HCEC 1CT (cell line): ENCODE measurements at places on chromosomes 7 and 10.

DNA sequence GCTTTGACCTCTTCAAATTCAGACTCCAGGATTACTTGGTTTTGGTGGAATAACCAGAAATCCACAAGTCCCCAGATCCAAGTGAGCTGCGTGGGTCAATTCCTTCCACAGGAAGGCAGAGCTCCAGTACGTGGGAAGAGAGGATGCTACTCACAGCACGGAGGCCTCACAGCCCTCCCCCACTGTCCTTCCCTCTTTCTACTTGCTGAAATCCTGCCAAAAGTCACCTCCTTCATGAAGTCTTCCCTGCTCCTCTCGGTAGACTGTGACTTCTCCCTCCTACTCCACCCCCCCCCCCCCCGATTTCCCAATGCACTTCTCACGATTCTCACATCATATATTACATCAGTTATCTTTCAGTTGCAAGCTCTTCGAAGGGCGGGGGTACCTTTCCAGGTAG is 12.3 kb downstream of the CAMK2G start:
- no peak for DNase-seq

GRCh38 chr7:118280319-118281012 is 56.0 kb downstream of the ANKRD7 start:
- no peak for DNase-seq

- DNase-seq, result no peak
Measured at GRCh38 chr7:70571961-70572360, 560.0 kb upstream of the GALNT17 start.

GRCh38 chr7:46909601-46910051 is 672.3 kb downstream of the TNS3 start:
- DNase-seq, result peak; percentile 88

DNA sequence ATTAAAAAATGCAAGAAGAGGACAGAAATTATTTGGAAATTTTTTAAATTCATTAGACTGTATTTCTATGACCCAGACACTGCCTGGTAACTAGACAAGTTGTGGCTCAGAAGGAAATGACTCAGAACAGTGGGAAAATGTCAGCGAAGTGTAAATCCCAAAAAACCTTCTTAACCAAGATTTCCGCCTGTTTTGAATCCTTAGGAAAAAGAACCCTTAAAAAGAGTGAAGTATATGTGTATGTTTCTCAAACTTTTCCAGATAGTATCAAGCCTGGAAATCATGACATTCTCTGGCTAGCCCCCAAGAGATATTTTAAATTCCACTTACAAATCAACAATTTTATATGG is 42.7 kb upstream of the PLXNA4 start:
- no peak for DNase-seq

GRCh38 chr10:73907841-73908517 is 3.0 kb upstream of the PLAU start:
- peak; percentile 36 for DNase-seq

- peak; percentile 100 for DNase-seq
Measured at GRCh38 chr7:130960208-130960988, 226.4 kb upstream of the KLF14 start.

DNA sequence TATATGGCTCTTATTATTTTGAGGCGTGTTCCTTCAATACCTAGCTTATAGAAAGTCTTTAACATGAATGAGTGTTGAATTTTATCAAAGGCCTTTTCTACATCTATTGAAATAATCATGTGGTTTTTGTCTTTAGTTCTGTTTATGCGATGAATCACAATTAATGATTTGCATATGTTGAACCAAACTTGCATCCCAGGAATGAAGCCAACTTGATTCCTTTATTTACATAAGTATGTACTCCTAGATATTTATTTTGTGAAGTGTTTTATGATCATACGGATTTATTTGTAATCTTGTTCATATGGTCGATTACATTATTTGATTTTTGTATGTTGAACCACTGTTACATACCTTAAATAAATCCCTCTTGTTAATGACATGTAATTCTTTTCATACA is 244.3 kb upstream of the KCND2 start:
- no peak for DNase-seq

DNA sequence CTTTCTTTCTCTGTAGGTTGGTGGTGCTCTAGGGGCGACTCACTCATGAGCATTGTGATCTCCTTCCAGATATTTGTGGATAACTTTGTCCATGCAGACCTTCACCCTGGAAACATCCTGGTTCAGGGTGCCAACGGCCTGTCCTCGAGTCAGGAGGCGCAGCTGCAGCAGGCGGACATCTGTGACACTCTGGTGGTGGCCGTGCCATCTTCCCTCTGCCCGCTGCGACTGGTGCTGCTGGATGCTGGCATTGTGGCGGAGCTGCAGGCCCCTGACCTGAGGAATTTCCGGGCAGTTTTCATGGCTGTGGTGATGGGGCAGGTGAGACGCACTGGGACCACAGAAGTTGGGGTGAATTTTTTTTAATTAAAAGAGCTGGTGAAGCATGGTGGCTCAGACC is 9.6 kb upstream of the NDUFB2 start:
- DNase-seq, result no peak

- no peak for DNase-seq
Measured at GRCh38 chr10:130140425-130140824, 4.2 kb downstream of the GLRX3 start.

GRCh38 chr7:116443101-116443523 is 56.4 kb upstream of the CAV2 start:
- peak; percentile 98 for DNase-seq

- DNase-seq, result peak; percentile 85
Measured at GRCh38 chr10:21334891-21335696, 190.4 kb downstream of the SKIDA1 start.

DNA sequence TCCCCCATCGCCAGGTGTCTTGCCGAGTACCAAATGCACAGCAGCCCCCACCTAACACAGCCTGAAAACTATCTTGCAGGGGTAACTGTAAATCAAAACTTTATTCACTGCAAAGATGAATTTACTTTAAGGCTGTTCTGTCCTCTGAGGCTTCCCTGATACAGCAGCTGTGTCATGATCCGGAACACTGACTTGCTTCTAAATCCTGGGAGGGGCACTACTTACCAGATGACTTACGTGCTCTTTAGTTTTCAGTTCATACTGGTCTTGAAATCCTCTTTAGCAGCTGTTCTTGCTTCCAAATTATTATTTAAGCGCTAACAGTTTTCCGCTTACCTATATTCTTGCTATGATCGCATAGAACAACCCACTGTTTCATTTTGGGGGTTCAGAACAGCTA is 4.9 kb downstream of the DYNC1I1 start:
- DNase-seq, result no peak

- DNase-seq, result no peak
Measured at GRCh38 chr7:87450706-87451105, 24.8 kb downstream of the ABCB4 start.

- no peak for DNase-seq
Measured at GRCh38 chr7:120831260-120831659, 26.7 kb downstream of the TSPAN12 start.

- DNase-seq, result peak; percentile 26
Measured at GRCh38 chr7:116862951-116863670, 724 bp downstream of the CAPZA2 start.

- DNase-seq, result no peak
Measured at GRCh38 chr10:80589726-80590373, 52.1 kb downstream of the SH2D4B start.

DNA sequence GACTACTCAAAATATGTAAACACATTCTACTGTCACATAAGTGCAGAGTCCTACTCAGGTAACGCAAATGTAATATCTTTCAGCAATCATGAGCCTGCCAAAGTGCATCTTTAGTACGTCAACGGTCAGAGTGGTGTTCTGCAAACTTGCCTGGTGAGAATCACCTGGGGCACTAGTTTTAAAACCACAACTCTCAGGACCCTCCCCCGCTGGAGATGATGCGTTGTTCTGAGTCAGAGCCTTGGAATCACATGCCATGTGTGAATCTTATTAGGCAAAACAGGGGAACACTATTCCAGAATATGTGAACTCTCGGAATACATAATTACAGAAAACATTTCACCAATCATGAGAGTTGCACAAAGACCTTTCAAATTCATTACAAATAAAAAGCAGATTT is 115.7 kb downstream of the TPK1 start:
- DNase-seq, result peak; percentile 4

DNA sequence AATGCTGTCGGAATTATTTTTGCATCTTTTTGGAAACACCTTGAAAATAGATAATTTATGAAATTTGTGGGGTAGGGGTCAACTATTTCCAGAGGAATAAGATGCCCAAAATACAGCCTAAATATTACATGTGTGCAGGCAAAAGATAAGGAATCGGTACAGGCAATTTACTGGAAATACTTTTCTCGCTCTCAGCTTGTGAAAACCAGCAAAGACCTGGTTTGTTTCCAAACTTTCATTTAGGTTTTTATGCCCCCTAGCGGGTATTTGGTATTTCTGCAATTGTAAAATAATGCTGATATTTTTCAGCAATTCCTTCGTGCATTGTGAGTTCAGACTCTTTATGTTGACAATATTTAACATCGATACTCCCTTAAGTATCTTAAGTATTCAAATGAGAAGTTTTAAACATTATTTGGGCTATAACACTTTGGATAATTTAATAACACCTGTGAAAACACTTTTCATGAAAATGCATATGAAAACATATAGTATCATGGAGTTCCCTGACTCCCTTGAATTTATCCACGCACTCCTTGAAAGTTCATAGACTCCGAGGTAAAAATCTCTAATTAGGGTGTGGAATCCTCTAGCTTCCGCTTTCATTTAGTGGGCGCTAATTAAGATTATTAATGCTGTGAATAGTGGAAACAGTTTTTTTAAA is 132.4 kb downstream of the TSPAN12 start:
- peak; percentile 61 for DNase-seq

DNA sequence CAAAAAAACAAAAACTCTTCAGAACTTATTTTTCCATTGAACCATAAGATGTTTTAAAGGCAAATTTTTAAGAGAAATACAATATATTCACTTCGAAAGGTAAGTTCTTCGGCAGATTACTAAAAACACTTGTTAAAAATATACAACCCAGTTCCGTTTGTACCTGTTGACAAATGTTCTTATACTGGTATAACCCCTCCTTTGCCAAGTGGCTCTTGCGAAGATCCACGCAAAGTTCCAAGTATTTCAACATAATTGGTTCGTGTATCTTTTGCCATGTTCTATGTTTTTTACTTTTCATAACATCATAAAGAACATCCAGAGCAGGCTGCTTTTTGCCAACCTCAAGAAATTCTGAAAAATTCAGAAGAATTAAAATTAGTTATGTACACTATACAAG is 7.0 kb downstream of the EIF3A start:
- DNase-seq, result no peak

GRCh38 chr7:120799147-120799546 is 58.8 kb downstream of the TSPAN12 start:
- DNase-seq, result no peak

DNA sequence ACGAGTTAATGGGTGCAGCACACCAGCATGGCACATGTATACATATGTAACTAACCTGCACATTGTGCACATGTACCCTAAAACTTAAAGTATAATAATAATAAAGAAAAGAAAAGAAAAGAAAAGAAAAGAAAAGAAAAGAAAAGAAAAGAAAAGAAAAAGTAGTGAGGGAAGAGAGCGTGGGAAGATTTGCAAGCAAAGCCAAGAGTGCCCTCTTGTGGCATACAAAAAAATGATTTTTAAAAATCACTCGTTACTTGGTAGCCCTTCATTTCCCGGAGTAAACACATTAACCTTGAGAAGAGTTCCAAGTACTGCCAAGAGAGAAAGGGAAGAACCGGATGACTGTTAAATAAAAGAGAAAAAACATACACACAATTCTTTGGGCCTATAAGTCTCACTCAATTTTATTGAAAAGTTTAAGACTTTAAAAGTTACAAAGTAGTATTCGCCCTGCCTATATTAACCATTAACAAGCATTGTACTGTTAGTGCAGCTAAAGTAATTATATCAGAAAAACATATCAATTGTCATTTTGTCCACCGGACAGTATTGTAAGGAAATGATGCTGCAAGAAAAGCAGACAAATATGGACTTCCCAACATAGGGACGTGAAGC is 6.2 kb upstream of the CH25H start:
- DNase-seq, result peak; percentile 57

DNA sequence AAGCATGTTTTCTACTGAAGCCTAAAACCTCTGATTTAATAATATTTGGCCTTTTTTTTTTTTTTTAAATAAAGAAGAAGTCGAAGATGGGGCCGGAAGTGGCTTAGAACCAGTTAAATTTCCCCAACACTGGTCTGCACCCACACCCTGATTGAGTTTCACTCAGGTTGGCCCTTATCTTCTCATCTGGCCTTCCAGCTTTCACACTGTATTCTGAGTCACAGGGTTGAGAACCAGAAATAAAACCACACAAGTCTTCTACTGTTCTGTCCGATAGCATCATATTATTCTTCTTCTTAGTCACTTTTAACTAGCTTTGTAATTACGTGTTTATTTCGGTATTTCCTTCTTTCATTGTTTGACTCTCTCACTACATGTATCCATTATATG is 9.9 kb downstream of the ZNF365 start:
- peak; percentile 62 for DNase-seq

DNA sequence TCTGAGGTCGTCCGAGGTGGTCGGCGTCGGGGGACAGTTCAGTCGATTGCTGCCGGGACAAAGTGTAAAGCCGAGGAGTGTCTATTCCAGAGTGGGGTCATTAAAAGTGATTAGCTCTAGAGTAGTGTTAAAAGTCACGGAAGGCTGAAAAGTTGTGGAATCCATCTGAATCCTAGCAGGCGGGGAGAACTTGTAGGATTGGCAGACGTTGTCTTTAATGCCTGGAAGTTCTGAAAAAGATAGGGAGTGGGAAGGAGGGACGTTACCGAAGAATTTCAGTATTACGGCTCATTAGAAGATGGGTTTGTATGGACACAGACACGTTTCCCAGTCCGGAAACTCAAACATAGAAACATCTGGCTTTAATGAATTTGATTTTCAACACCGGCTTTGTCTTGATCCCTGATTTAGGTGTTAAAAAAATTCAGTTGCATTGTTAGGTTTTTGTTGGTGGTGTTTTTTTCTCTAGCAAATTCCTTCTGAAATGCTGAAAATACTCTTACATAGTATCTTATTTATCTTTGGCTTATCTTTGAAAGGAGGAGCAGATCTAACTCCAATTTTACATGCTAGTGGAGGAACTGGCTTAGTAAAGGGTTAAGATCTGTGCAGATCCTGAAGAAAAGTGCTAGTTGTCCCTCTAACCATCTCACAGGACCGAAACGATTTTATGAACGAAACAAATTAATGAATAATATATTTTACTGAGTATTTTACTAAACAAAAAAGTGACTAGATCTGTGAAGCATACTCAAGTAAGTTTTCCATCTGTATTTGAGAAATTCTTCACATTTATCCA is 900 bp downstream of the MKLN1 start:
- peak; percentile 42 for DNase-seq

GRCh38 chr10:53453196-53453595 is 680.6 kb upstream of the MBL2 start:
- no peak for DNase-seq

- DNase-seq, result peak; percentile 25
Measured at GRCh38 chr10:98878418-98878817, 357.2 kb downstream of the HPSE2 start.
